ENCODE measurements at places on chromosomes 16 and 17.

DNA sequence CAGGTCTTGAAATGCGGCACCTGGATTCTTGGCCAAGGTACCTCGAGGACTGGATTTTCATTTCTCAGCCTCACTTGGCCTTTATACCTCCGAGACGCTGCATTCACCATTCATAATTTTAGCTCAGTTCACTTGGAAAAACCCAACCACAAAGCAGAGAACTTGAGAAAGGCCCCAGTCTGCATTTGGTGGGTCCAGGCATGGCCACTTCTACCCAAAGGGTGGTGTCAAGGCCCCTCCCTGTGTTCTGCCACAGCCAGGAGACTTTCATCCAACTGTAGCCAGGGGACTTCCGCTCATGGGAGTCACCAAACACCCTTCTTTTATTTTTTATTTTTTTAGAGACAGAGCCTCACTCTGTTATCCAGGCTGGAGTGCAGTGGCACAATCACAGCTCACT lies 14.7 kb upstream of the TVP23A start:
- no peak for DNase-seq

DNA sequence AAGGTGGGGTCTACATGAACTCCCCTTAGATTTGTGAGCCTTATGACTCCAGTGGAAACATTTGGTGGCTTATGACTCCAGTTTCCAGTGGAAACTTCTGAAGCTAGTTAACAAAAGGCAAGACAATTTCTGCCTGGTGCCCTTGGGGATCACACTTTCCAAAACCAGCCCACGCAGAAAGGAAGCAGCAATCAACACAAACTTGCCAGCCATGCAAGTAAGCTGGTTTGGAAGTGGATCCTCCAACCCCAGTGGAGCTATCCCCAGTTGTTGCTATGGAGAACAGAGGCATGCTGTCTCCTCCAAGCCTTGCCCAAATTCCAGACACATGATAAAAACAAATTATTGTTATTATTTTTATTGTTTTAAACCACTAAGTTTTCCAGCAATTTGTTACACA lies 130.9 kb downstream of the CDH11 start:
- DNase-seq = no peak

GRCh38 chr17:75814021-75814395 lies 29.4 kb downstream of the UNK start:
- DNase-seq = no peak

GRCh38 chr16:69351309-69352027 lies at the start of gene TMED6:
Gene TMED6, minus strand, starts transcription at chr16:69351786. Its CDS starts 33 bp downstream, at chr16:69351753.
- no peak for DNase-seq

- DNase-seq = no peak
Measured at GRCh38 chr16:47320546-47321310, 140.1 kb downstream of the ITFG1 start.

DNA sequence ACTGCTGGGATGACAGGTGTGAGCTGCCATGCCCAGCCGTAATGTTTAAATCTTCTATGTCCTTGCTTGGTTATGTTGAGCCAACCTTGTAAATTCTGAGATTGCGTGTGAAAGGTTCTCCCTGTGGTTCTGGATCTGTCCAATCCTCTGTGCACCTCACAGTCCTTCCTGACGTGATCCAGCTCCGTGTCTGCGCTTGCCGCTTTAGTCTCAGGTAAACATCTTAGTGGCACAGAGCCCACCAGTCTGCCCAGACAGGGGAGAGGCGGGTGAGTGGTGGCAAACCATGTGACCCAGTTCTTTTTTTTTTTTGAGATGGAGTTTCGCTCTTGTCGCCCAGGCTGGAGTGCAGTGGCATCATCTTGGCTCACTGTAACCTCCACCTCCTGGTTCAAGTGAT lies 13.9 kb downstream of the SLC25A10 start:
- DNase-seq = no peak

DNA sequence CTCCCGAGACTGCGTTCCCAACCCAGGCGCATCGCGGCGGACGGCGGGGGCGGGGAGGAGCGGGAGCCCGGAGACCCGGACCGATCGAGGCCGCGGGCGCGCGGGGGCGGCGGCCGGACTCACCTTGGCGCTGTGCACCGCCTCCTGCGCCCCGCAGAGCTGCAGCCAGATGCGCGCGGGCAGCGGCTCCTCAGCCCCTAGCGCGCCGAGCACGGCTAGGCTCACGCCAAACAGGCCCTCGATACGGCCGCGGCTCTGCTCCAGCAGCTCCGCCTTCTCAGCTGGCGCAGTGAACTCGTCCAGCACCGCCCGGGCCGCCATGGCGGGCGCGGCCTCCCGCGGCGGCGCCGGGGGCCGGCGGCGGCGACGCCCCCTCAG lies 339 bp downstream of the N4BP1 start:
- DNase-seq = no peak

DNA sequence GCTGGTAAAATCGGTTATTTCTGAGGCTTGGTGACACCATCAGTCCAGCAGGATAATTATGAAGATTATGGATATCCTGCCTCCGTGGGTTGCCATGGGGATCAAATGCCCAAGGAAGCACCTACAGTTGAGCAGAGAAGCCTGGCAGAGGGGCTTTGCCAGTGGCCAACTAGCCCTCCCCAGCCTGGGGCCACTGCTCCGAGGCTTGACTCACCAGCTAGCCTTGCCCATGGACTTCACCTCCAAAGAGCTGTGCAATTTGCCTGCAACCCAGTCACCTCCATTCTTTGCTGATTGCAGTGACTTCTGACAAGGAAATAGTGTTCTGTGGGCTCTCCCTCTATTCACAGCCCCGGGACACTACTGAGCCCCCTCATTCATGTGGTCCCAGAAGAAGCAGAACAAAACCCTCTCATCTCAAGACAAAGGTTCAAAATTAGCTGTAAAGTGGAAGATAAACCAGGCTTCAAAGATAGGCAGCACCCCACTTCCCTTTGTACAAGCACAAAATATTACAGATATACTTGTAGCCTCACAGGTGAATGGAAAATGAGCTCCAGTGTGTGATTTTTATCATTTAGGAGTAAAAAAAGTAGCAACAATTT lies 1.6 kb downstream of the PECAM1 start:
- no peak for DNase-seq

GRCh38 chr17:7442142-7442541 lies 2.7 kb upstream of the CHRNB1 start:
- no peak for DNase-seq

GRCh38 chr16:4684058-4684715 lies 9.2 kb upstream of the NUDT16L1 start:
- DNase-seq = no peak

DNA sequence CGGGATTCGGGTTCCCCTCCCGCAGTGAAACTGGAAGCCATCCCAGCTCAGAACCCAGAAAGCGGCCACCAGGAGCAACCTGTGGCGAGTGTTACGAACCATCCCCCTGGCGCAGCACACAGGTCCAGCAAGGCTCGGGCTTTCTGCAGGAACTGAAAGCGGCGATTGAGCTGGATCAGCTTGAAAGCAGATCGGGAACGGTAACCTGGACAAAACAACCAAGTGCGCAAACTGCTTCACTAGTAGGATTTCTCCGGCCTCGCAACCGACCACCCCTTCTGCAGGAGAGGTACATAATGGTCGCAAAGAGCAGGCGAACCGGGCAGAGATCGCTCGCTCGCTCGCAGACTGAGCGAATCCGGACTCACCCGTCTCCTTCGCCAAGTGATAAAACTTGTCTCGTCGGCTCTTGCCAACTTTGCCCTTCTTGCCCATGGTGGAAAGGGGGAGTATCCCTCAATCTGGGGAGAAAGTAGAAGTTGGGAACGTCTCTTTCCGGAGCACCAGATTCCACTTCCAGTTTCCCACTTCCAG lies 696 bp upstream of the PSMC5 start:
- DNase-seq = no peak

DNA sequence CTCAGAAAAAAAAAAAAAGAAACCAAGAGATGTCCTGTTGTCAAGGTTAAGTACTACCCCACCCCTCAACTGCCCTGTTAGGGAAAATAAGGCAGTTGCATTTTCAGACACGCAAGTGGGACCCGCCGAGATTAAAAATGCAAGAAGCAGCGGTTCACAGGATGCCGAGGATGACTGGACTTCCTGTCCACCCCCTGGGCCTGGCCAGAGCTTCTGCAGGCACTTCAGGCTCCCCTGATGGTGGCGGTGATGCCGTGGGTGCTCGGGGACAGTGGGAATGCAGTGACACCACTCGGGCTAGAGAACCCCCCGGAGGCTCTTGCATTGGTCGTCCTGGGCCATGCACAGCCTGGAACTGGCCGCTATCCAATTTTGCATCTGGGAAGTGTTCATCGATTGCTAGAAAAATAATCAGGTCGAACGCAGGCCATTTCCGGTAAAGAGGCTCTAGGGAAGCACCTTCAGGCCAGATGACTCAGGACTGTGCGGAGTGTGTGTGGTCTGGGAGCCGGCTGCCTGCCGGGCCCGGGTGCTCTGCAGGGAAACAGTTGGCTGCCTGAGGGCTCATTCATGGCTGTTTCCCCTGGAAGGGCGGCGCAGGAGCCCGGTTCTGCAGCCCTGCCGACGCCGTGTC lies 13.4 kb upstream of the CRISPLD2 start:
- no peak for DNase-seq

- DNase-seq = no peak
Measured at GRCh38 chr17:82127315-82127595, 29.2 kb upstream of the FASN start.

- DNase-seq = no peak
Measured at GRCh38 chr17:31788956-31789355, 70.1 kb downstream of the COPRS start.

DNA sequence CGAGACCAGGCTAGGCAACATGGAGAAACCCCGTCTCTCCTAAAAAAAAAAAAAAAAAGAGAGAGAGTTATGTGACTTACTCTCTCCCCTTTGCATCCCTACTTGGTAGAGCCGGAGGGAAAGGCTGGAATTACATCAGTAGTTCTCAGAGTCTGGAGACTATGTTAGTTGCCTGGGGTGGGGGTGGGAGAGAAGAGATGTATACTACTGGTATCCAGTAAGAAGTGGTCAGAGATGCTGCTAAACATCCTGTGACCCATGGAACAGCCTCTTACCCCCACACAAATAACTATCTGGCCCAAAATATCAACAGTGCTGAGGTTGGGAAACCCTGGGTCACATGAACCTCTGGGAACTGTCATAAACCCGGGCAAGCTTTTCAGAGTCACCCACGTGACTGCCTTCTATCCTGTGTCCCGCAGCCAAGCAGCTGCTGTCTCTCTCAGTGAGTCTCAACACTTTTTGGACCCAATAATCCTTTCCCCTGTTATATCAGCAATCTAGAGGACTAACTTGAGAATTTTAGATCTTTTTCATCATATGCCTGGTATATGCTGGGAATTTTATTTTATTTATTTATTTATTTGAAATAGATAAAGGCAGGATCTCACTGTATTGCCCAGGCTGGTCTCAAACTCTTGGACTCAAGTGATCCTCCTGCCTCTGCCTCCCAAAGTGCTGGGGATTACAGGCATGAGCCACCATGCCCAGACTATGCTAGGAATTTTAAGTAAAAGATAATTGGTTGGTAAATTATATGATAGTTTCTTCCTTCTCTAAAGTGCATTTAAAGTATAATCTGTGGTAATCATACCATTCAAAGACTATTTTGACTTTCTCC lies 8.7 kb downstream of the EIF1 start:
- DNase-seq = no peak

- DNase-seq = no peak
Measured at GRCh38 chr16:85062845-85063244, 35.2 kb downstream of the KIAA0513 start.

GRCh38 chr16:4328046-4328781 lies 12.3 kb downstream of the GLIS2 start:
- peak; percentile 58 for DNase-seq

- no peak for DNase-seq
Measured at GRCh38 chr17:29855686-29856085, 74.3 kb downstream of the SSH2 start.

- no peak for DNase-seq
Measured at GRCh38 chr16:89190150-89190958, 10.0 kb downstream of the SLC22A31 start.

GRCh38 chr16:83402160-83402814 lies 405.5 kb upstream of the HSBP1 start:
- no peak for DNase-seq

GRCh38 chr16:57427824-57428223 lies 19.4 kb downstream of the CIAPIN1 start:
- DNase-seq = no peak

GRCh38 chr17:74342224-74342623 lies 16.2 kb downstream of the KIF19 start:
- DNase-seq = no peak

DNA sequence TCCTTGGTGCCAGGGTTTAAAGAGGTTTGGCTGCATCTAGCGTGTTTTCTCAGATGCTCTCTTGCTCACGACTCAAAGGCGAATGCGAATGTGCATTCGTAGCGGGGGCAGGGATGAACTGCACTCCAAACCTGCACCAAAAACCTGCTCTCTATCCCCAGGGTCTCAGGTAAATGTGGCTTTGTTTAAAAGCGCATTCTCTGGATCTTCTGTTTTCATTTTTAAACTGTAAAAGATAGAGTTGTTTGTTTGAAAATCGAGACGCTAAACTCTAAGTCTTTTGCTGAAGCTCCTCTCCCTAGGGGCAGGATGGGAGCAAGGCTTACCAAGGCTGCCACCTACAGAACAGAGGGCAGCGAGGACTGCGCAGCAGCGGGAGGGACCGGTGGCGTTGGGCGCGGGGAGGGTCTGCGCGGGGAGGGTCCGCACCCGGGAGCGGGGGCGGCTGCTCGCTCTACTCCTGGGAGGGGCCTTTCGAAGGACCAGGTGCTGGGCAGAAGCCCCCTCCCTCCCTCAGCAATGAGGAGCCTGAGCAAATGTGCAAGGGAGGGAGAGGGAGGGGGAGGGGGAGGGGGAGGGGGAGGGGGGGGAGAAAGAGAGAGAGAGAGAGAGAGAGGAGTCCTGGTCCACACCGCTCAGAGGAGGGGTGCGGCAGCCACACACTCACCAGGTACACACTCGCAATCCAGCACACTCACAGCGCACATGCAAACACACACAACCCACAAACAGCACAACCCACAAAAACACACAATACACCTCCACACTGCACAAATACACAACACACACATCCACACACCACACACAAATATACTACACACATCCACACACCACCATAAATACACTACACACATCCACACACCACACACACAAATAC lies 142.8 kb downstream of the GRIN2A start:
- DNase-seq = no peak

GRCh38 chr17:82461827-82462524 lies 3.4 kb downstream of the NARF start:
- no peak for DNase-seq

DNA sequence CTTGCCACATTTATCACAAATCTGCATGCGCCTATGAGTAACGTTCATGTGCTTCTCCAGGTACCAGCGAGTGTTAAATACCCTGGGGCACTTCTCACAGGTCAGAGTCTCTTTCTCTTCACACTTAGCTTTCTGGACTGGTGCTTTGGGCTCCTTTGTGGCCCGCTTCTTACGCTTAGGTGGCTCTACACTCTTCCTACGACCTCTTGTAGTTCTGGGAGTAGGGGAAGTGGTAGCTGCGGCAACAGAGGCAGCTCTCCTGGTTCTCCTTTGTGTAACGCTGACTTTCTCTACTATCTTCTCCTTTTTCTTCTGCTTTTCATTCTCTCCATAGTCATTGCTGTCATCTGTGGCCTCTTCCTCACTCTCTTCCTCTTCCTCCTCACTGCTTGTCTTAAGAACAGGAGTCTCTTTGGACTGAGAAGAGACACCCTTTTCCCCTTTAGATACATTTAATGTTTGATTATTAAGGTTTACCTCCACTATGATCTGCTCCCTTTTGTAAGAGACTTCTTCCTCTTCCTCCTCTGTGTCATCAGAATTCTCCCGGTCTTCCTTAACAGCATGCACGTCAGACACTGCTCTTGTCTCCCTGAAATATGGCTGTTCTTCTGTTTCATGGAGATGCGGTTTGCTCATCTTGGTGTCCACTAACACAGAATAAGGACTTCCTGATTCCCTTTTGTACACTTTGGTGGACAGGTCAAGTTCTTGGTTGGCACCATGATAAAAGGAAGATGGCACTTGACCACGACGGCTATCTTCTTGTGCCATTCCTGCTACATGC lies 45.0 kb downstream of the ZNF652 start:
- no peak for DNase-seq

All from CD4-positive, alpha-beta T cell treated with Interleukin-12 subunit alpha and Interleukin-12 subunit beta, for 1 hour (primary cell).